Nucleus accumbens (tissue), 56 donors: ENCODE measurements at places on chromosomes 6 and 20.

GRCh38 chr6:103191391-103192093 lies 1668.2 kb downstream of the HACE1 start:
- no peak for DNase-seq

DNA sequence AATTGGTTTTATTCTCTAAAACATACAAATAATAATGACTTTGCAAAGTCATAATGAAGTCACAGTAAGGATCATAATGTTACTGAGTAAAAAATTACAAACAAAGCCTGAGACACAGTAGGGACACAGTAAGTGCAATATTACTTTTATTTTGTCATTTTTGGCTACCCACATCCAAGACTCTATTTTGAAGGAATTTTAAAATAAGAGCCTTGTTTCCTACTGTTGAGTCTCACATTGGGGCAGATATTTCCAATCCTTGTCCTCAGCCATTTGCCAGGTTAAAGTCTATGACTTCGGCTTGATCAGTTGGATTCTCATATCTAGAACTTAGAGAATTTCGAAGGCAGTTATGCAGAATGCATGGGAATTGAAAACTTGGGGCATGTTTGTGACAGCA lies 10.8 kb upstream of the RHAG start:
- DNase-seq: no peak

DNA sequence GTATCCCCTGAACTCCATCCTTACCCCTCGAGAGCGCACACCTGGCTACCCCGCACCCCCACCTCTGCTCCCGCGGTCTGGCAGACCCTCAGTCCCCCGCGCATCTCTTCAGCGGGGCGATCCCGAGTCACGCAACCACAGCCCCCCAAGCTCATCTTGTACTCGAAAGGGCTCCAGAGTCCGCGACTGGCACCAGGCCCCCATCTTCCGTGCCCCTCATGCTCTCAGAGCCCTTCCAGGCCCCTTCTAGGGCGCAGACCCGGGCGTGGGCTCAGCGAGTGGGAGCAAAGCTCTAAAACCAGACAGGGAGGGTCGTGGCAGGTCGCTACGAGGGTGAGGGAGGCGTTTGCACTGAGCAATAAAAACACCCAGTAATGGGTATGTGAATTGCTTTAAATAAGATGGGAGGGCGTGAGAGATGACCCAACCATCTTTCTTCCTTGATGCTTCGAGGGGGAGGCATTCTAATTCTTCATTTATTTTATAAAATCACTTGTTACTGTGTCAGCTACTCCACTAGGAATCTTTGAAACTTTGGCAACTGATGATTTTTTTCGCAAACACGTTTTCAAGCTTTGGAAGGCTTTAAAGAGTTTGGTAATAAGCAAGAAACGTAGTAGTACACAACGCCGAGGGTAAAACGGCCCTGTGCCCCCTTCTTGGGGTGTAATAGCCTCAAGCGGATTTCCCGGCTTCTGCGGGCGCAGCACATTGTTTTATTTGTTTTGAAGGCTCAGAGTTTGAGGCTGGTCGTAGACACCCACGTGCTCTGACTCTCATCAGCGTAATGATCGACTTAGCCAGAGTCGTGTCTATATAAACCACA lies 42.6 kb upstream of the SUPT3H start:
- no peak for DNase-seq

GRCh38 chr6:158459726-158460125 lies 100.2 kb upstream of the TMEM181 start:
- no peak for DNase-seq

DNA sequence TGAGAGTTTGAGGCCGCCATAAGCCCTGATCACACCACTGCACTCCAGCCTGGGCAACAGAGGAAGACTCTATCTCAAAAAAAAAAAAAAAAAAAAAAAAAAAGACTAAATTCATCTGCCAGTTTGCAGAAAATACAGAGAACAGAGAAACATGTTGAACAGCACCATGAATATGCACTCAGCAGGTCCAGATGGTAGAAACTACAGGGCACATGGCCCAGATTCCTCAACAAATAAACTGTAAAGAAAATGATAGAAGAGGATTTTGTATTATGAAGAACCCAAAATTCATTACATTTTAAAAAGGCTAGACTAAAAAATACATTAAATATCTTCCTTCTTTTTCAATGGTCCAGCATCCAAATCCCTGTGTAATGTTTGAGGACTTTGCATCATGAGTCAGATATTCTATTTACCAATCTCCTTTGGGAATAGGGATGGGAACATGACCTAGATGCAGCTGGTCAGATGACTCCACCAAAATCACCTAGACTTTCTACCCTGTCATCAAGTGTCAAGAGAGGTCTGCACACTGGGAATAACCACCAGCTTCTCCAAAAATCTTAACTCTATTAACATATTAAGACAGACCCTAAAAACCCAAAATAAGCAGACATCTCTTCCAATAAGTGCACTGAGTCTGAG lies 189.1 kb upstream of the TCF21 start:
- no peak for DNase-seq

DNA sequence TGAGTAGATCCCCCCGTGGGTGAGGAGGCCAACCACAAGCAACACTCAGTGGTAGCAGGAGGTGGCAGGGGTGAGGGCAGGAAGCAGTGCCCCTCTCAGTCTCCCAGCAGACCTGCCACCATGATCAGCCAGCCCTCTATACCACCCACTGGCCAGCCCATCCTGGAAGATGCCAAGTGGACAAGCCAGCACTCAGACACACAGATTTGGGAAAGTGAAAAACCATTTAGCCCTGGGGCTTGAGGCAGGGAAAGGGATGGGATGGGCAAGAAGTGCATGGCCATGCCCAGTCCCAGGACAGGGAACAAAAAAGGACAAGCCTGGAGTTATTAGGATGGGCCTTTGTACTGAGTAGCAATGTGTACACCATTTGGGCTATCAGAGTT lies 76.9 kb downstream of the HFE start:
- no peak for DNase-seq
